ENCODE measurements at places on chromosomes 5 and 9.
A peak's percentile ranks its signal among the peaks of the same experiment; 100 is the strongest.

DNA sequence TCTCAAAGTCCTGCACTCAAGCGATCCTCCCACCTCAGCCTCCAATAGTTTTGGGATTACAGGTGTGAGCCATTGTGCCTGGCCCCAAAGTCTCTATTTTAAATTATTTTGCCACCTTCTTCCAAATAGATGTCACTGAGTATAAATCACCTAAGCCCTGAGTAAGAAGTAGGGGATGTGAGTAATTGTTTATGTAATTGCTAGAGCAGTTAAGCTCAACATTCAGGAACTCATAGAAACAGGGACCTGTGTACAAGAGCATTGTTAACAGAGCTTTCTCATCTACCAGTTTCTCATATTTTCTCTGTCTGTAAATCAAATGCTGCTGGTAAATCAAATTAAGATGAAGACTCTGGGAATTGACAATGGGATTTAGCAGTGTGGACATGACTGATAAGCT lies 26.3 kb downstream of the CDK7 start:
- DNase-seq = no peak

DNA sequence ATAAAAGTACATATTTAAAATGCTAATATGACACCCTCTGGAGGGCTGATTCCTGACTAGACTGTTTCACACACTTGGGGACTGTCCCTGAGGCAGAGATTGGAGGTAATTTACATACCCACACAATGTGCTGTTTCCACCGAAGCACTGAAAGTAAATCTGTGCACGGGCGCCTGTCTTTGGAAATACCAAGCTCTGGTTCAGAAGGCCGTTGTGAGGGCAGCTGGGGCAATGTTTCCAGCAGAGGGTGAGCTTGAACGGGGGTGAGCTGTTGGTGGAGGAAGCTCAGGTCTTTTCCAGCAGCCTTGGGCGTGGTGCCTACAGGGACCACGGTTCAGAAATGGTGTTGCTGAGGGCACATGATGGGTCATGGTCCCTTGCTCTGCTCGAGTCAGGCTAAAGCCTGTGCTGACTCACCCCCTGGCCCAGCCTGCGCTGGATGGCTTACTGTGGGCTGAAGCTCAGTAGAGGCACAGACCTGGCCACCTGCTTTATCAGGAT lies 25.8 kb upstream of the HMCN2 start:
- no peak for DNase-seq

DNA sequence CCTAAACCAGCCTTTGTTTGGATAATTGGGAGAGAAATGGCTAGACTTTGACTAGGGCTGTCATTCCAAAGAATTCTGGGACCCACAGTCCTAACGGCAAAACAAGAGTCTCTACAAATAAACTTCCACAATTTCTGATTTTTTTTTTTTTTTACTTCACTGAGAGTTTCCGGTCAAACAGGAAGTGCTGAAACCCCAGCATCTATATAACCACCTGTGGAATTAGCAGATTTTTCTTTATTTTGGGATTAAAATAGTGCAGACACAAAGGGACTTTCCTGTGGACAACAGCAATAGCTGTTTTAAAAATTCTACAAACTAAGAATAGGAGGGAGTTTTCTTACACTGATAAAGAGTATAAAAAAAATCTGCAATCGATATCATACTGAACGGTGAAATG lies 157.4 kb downstream of the ARSB start:
- DNase-seq = no peak

DNA sequence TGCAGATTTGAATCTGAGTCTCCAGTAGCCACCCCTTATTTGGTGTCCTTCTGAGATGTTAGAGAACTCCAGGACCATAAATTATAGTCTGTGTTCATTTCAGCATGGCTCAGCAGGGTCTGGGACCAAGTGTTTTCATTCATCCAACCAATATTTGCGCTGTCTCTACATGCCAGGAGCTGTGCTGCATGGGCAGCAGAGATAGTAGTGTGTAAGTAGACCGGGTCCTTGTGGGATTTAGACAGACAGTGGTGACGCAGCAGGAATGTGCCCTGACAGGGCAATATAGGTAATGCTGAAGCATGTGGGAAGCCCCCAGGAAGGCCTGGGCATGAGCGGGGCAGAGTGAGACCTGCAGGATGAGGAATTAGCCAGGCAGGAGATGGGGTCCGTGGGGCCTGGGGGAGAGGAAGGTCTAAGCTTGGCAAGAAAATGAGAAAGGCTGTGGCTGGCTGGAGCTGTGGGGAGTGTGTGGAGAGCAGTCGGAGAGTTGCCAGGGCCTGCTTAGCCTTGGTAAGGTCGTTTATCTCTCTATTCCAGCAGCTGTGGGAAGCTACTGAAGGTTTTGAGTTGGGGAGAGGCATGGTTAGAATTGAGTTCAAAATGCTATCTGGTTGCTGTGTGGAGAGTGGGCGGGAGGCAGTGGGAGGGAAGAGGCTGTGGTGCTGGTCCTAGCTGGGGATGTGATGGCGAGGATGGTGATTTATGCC lies 16.8 kb downstream of the STXBP1 start:
- DNase-seq = no peak

GRCh38 chr5:160477266-160477970 lies 55.8 kb downstream of the PTTG1 start:
- DNase-seq = no peak

GRCh38 chr9:33719581-33720374 lies 75.6 kb upstream of the PRSS3 start:
- peak; percentile 15 for DNase-seq

- DNase-seq = no peak
These were observed 10.9 kb downstream of the IL12B start for GRCh38 chr5:159319363-159319762.

- DNase-seq = no peak
These were observed 75.6 kb upstream of the PCA3 start for GRCh38 chr9:76688471-76689238.

GRCh38 chr5:111680737-111681413 lies 76.1 kb downstream of the NREP start:
- no peak for DNase-seq

DNA sequence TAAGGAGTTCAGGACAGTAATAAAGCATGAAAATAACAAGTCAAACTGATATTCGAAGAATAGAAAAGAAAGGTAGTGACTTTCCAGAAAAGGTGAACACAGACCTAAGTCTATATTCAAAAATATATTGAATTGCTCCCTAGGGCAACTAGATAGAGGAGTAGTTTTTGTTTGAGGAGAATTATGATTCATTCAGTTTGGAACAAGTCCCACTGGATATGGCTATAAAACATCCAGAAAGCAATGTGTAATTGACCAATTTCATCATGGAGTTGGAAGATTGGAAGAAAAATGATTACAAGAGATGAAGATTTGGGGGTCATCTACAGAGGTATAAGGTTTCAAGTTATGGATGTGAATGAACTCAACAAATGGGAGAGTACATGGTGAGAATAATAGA lies 117.5 kb upstream of the ZNF462 start:
- no peak for DNase-seq

- no peak for DNase-seq
These were observed 2.2 kb downstream of the PRDM12 start for GRCh38 chr9:130666393-130667119.

DNA sequence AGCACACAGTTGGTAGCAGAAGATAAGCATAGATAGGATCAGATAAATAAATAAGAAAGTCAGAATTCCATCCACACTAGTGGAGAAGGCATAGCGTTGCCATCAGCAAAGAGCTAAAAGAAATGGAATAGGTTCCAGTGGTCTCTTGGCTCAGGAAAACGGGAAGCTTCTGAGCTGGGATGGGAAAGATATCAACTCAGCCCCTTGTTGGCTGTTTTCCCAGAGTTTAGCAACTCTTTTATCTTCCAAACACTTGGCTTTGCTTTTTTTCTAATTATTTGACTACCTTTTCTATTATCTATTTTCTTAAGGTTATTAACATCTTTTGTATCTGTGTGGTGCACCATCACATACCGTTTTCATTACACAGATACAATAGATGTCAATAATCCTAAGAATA lies 445.7 kb upstream of the TRPC7 start:
- DNase-seq = no peak

- no peak for DNase-seq
These were observed 395.4 kb downstream of the ARRDC3 start for GRCh38 chr5:90987726-90988125.

DNA sequence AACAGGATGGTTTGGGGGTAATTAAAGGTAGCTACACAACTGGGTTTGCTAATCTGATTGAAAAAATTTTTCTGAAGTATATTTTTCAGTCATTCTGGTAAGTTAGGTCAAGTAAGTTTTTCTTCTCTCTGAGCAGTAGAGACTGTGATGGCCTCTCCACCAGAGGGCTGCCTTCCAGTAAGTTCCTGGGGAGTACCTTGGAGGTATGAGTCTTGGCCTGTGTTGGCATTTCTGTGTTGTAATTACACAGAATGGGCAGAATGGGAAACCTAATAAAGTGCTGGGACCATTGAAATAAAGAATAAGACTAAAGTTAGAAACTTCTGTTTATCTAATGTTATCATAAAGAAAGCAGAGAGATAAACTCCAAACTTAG lies 430.8 kb downstream of the ARHGEF28 start:
- no peak for DNase-seq

DNA sequence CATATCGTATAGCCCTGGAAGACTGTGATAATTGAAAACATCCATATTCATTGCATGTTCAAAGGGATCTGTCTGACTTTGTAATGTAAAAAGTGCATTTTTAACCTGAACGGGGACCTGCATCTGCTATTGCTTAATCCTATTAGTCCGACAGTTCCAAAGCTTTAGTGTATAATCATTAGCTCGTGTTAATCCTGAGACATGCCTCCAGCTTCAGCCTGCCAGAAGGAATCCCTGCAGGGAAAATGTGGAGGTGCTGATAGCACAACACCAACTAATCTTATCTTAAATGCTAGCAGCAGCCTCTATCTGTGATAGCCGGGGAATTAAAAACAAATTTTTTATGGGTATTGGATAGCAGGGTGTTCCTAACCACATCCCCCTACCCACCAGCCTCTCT lies 495.2 kb downstream of the TLE4 start:
- no peak for DNase-seq

GRCh38 chr5:143274952-143275351 lies 128.5 kb downstream of the NR3C1 start:
- DNase-seq = no peak

GRCh38 chr9:13568405-13568804 lies 288.9 kb upstream of the MPDZ start:
- DNase-seq = no peak

DNA sequence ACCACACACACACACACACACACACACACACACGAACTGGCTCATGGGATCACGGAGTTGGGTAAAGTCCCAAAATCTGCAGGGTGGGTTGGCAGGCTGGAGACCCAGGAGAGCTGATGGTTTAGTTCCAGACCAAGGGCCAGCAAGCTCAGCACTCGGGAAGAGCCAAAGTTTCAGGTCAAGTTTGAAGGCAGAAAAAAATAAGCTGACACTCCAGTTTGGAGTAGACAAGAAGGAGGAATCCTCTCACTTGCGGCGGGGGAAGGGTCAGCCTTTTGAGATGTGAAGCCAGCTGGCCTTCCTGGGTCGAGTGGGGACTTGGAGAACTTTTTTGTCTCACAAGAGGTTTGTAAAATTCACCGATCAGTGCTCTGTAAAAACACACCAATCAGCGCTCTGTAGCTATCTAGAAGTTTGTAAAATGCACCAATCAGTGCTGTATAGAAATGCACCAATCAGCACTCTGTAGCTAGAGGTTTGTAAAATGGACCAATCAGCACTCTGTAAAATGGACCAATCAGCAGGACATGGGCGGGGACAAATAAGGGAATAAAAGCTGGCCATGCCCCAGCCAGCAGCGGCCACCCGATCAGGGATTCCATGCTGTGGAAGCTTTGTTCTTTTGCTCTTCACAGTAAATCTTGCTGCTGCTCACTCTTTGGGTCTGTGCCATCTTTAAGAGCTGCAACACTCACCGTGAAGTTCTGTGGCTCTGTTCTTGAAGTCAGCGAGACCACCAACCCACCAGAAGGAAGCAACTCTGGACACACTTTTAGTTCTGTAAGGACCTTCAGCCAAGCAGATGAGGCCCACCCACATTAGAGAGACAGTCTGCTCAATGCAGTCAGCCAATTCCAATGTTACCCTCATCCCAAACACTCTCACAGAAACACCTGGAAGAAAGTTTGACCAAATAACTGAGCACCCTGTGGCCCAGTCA lies 37.8 kb upstream of the UNC5A start:
- DNase-seq = no peak

All from activated T-helper 9 cell treated with anti-CD3 and anti-CD28 coated beads, Interleukin-2, amount 50 U/mL, for 16 hours (primary cell).